ENCODE measurements at places on chromosomes 1 and 21. TPM values are rescaled to one million over a fixed set of nuclear protein-coding genes. Genes with fewer than 3 reads are reported as not detected.

GRCh38 chr1:204530932-204531331, 14.7 kb downstream of the MDM4 start:
- no peak for DNase-seq

Gene ANXA9
- 3.5 TPM for total RNA-seq

Gene IPO13
- total RNA-seq = 35.8 TPM

GRCh38 chr1:61828805-61829204, 86.5 kb downstream of the PATJ start:
- DNase-seq = no peak

DNA sequence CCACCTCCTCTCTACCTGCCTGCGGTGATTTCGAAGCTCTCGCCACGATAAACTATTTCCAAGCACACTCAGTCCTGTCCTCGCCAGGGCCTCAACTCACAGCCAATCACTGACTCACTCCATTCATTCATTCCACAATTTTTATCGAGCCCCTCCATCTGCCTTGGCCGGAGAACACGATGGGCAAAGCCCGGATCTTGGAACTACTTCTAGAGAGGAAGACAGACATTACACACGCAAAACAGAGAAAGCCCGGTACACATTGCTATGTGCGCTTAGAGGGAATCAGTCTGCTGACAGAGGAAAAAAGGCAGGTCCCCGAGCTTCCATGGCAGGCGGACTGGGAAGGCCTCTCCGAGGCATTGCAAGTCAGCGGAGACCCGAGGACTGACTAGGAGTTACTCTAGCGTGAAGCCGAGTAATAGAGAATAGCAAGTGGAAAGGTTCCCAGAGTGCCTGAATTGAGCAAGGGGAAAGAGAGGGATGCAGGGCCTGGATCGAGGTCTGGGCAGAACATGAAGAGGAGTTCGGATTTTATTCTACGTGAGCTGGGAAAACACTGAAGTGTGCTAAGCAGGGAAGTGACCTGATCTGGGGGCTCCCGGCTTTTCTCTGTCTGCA, 54.2 kb upstream of the DNAJC6 start:
- peak; percentile 10 for DNase-seq

- DNase-seq = no peak
These were observed 59.3 kb upstream of the ID3 start for GRCh38 chr1:23618586-23619083.

DNA sequence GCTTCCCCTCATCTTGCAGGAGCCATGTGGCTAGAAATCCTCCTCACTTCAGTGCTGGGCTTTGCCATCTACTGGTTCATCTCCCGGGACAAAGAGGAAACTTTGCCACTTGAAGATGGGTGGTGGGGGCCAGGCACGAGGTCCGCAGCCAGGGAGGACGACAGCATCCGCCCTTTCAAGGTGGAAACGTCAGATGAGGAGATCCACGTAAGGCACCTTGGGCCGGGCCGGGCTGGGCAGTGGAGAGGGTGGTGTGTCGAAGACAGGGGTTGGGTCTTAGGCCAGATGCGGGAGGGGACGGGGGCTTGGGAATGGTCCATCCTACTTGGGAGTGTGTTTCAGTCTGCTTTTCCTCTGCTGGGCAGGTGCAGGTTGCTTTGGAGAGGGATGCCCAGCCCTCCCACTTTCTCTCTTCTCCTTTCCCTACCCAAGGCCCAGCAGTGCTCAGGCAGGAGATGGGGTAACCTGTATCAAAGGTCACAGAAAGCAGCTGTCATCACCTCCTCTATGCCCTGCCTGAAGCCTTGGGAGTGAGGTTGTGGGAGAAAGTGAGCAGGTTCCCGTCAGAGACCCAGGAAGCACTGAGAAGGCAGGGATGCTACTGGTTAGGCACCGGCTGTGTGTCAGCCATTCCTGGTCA, 18.9 kb downstream of the EPHX1 start:
- no peak for DNase-seq

DNA sequence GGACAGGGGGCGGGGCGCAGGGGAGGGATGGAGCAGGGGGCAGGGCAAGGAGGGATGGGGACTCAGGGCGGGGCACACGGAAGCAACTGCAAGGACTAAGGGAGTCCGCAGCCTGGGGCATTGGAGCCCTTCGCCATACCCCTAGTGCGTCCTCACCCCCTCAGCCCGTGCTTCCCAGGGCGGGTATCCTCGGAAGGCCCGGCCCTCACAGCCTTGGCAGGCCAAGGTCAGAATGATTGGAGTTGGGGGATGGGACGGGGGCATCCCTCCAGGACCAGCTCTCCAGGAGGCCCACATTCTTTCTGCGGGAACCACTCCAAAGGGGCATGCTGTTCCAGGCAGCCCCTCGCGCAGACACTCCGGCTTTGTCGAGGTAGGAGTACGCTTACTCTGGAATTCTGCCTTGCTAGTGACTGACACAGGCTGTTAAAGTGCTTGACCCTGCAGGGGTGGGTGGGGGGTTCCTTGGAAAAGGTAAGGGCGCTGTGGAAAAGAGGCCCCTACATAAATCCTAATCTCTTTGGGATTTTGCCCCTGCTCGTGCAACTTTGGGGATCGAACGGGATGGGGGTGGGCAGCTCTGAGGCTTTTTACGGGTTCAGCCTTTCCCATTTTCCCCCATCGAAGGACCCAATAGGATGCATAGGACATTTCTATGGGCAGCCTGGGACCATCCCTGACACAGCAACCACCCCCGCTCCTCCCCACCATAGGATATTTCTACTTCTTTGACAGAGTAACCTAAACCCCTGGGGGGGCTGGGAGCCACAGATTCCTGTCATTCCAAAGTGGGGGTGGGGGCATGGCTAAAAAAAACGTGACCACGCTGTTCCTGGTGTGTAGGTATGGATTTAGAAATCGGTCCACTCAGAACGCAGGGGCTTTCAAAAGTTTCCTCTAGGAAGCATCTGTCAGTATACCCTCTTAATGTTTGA, 738 bp upstream of the TRIM11 start:
- DNase-seq = no peak

DNA sequence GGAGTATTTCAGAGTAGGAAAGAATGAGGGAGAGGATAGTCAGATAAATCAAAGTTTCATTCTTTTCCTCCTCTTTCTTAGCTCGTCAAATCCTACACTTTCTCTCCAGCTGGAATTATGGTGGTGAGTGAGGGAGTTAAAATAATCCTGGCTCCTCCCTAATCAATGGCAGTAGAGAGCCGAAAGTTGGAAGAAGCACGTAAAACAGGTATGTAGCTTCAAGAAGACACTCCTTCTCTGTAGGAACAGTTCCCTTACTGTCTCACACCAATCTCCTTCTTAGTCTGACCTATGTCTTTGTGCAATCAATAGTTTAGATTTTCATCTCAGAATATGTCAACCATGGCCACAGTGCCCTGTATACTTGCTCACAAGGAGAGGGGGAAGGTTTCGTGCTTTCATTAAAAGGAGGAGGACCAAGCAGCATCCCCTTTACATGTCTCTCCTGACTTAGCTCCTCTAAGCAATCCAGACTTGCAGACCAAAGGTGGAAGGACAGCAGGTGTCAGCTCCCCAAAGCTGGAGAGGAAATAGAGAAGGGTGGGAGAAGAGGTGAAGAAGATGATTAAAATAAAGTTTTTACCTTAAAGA, 878 bp downstream of the MINDY1 start:
- DNase-seq = no peak

Gene SLC16A1
- 62.7 TPM for total RNA-seq

DNA sequence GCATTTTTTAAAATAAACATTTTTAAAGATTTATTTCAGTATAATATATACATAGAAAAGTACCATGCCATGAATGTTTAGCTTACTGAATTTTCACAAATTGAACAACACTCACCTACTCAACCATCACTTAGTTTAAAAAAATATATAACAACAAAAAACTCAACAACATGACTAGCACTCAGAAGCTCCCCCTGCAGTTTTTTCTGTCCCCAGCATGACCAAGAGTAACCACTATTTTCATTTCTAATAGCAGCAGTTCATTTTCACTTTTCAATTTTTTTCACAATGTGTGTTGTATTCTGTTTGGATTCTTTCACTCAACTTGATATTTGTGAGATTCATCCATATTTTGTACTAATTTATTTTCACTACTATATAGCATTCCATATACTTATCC, 162.3 kb upstream of the POGK start:
- DNase-seq = no peak

- no peak for DNase-seq
These were observed 112.7 kb upstream of the JUN start for GRCh38 chr1:58896246-58897183.

- DNase-seq = no peak
These were observed 372.2 kb downstream of the USH2A start for GRCh38 chr1:216051071-216051470.

DNA sequence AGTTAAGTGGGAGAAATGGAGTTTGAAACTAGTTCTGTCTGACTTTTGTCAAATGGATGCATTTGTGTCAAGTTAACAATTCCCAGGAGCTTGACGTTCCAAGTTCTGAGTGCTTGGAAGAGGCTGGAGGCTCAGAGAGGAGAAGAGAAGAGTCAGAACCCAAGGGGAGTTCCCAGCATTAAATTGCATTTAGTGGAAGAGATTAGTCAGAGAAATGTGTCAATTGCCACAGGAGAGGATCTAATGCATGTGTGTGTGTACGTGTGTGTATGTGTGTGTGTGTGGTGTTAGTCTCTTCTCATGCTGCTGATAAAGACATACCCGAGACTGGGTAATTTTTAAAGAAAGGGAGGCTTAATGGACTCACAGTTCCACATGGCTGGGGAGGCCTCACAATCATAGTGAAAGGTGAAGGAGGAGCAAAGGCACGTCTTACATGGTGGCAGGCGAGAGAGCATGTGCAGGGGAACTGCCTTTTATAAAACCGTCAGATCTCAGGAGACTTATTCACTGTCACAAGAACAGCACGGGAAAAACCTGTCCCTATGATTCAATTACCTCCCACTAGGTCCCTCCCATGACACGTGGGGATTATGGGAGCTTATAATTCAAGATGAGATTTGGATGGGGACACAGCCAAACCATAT, 101.5 kb upstream of the TMEM51 start:
- DNase-seq = no peak

- no peak for DNase-seq
These were observed 845.4 kb upstream of the ADAMTS5 start for GRCh38 chr21:27812279-27812678.

- DNase-seq = no peak
These were observed 29.3 kb upstream of the ERO1B start for GRCh38 chr1:236311040-236311439.

DNA sequence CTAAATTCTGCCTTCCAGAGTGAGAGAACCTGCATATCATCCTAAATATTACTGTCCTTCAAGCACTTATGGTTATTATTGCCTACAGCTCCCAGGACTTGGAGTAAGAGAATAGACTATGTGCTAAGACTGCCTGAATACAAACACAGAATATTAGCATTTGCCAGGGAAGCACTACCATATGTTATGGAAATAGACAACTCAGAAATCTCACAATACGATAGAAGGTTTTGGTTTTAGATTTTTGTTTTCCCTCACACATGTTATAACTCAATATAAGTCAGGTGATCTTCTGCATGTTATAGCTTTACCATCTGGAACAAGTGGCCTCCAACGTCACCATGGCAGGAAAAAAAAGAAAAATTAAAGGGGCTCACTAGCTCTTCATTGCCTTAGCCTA, 413.9 kb downstream of the LRRIQ3 start:
- DNase-seq = no peak

DNA sequence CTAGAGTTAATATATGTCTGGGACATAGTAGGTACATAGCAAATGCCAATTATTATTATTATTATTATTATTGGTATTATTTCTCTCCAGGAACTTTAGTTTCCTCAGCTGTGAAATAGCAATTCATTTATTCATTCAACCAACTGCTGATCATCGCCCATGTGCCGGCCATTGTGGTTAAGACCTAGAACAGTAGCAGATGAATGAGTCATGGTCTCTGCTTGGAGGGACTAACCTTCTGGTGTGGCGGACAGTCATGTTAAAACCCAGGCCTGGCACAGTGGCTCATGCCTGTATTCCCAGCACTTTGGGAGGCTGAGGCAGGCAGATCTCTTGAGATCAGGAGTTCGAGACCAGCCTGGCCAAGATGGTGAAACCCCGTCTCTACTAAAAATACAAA, 23.8 kb upstream of the LDLRAP1 start:
- DNase-seq = no peak

Gene TRIM67
- 0.05 TPM for total RNA-seq

- DNase-seq = no peak
These were observed 89.3 kb upstream of the EDEM3 start for GRCh38 chr1:184843732-184844495.

DNA sequence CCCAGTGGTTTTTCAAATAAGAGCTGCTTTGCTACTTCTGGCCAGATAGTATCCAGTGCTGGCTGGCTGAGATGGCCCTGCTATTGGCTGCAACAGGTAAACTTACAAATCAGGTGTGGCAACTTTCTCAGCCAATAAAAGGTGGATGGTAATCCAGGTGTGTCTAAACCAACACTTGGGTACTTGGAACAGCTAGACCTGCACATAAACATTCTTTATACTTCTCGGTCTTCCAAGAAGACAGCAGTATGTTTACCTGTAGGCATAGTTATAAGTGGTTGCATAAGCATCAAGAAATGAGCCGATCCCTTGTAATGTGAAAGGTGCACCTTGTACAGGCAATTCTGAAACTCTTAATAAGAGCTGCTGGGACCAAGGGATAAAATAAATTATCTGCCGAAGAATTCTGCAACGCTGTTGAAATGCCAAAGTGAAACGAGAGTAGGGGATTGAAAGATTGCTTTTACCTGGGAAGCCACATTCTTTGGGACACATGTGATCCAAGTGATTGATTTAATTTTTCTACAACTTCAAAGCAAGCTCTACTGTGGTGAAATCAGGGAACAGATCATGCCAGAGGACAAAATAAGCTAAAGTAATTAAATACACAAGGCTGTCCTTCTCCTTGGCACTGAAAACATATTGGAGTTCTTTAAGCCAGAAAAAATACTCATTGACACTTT, at the start of gene CLDN8:
TSS of gene CLDN8 (minus strand) at position 57 of the 683 bp plus-strand sequence. CDS start 172 bp downstream, outside the sequence.
- DNase-seq = no peak

DNA sequence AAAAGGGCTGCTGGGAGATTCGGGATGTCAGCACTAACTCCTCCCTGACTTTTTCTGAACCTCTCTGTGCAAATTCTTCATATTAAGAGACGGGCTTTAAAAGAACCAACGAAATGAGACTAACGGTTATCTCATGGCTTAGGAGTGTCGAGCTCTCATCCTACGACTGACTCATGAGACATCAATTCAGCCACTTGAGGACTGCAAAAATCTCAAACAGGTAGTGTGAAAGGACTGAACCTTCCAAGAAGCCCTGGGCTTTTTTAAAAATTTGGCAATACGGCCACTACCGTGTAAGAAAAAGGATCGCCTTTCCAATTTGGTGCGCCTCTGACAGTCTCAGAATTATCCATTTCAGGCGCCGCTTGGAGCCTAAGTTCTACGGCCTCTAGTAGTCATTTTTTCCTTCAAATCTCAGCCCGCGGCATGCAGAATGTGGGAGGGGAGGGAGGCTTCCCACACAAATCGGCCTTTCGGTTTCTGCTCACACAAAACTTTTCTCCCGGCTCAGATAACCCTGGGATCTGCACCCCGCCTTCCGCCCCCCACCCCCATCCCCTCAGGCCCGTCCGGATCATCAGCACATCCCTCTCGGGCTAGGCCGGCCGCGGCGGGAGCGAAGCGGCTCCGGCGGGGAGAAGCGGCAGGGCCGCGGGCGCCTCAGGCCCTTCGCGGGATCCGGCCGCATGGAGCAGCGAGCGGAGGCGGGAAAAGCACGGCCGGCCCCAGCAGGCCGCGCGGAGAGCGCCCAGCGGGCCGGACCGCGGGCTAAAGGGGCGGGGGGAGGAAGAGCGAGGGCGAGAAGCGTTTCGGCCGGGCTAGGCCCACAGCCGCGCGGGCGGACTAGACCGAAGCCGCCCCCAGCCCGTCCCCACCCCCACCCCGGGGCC, 618 bp downstream of the HNRNPR start:
- DNase-seq = no peak

GRCh38 chr1:69765951-69766350, 198.2 kb downstream of the LRRC7 start:
- no peak for DNase-seq
